ENCODE measurements at places on chromosomes 6 and 20. TPM values are rescaled to one million over a fixed set of nuclear protein-coding genes. Genes with fewer than 3 reads are reported as not detected.

DNA sequence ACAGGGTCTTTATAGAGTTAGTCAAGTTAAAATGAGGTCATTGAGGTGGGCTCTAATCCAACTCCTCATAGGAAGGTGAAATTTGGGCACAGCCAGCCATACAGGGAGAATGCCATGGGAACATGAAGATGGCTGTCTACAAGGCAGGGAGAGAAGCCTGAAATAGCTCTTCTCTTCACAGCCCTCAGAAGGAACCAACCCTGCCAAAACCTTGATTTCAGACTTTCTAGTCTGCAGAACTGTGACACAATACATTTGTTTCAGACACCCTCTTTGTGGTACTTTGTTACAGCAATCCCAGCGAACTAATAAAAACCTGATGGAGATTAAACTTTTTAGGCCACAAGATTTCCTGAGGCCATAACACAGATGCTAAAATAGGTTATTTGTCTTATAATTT lies 43.1 kb upstream of the HECA start:
- DNase-seq: no peak

DNA sequence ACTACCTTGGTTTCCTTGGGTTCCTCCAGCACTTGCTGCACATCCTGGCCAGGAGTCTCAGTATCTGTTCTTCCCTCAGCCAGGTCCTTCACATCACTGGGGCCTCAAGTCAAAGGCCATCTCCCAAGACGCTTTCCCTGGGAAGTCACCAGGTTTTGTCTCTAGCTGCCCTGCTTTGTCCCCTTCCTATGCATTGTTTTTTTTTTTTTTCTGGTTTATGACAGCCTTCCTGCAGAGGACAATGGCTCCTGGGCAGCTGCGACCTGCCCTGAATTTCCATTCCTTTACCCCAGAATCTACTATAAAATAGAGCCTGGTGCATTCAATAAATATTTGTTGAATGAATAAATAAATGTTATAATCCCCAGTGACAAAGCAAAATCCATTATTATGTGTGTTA lies 687.3 kb downstream of the QKI start:
- no peak for DNase-seq

DNA sequence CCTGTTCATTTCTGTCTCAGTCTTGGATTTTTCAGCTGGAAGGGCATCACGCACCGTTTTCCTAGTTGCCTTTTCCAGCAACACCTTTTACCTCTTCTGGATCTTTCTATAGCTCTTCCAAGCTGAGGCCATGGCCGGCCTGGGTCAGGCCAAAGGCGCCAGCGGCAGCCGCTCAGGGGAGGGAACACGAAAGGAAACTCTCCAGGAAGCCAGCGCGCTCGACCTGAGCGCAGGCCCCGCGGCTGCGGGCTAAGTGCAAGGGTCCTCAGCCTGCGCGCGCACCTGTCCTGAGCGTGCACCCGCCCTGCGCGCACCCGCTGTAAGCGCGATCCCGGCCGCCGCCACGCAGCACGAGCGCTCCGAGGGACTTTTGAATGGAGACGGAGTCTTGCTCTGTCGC lies 43.8 kb upstream of the TMEM181 start:
- DNase-seq: no peak

DNA sequence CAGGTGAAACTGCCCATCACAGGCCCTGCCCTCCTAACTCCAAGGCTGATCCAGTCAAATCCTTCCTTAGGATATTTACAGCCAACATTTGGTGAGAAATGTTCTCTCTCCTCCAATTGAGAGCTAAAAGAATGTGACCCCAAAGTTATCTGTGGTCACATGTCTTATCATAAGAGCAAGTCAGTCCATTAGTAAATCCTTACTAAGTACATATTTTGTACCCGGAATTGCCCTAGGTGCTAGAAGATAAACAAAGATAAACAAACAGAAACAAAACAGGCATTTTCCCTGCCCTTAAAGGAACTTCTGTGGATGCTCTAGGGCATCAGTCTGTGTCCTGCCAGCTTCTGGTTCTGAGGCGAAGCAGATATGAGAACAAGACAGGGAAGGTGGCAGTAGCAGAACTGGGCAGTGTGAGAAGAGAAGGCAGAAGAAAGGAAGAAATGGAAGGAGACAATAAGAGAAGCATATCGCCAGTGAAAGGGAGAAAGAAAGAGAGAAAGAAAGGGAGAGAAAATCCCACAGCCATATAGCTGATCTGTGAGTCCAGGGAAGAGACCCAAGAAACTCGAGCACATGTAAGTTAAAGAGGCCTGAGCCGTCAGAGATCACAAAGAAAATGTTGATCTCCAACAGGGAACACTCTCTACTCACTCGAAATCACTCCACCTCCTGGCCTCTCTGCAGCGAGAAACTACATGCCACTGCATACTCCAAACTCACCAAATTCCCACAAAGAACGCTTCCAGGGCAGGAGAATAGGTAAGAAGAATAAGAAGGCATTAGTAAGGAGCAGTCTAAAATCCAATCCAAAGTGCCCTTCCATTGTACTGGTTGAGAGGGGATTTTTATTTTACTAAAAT lies 41.7 kb downstream of the CDK5RAP1 start:
- DNase-seq: no peak

DNA sequence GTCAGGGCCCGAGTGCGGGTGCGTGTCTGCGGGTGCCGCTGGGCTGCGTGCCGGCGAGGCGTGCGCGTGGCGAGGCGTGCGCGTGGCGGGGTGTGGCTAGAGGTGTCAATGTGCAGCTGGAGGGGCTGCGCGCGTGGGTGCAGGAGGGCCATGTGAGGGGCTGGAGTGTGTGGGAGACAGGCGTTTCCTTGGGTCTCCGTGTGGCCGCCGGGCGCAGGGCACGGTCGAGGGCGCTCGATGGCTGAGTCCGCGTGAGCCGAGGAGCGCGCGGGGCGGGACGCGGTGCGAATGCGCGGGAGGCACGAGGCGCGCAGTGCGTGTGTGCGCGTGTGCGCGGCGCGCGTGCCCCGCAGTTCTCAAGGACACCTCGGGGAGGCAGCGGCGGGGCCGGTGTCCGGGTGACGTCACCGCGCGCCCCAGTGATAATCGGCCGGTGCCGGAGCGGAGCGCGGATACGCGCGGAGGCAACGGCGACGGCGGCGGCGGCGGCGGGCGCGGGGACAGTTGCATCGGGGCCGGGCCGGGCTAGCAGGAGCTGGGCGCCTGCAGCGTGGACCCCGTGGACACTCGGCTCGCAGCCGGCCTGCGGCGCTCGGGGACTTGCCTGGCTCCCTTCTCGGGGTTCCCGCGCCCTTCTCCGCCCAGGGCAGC lies 38.7 kb downstream of the YTHDF1 start:
- DNase-seq: no peak

- no peak for DNase-seq
Measured at GRCh38 chr20:14741616-14742015, 404.2 kb upstream of the FLRT3 start.

DNA sequence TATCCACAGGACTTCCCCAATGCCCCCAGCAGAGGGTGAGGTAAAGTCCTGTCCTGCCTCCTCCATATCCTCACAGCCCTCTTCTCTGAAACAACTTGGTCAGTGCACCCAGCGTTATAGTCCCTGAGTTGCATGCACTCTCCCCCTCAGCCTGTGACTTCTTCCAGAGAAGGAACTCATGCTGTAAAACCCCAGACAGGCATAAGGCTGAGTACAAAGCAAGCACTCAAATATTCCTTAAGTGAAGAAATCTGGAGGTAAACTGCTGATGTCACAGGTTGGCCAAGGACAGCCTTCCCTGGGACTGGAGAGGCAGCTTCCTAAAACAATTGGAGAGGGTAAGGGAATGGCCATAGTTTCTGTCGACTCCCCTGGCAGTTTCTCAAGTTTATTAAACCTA lies 12.9 kb upstream of the SRPK1 start:
- no peak for DNase-seq

DNA sequence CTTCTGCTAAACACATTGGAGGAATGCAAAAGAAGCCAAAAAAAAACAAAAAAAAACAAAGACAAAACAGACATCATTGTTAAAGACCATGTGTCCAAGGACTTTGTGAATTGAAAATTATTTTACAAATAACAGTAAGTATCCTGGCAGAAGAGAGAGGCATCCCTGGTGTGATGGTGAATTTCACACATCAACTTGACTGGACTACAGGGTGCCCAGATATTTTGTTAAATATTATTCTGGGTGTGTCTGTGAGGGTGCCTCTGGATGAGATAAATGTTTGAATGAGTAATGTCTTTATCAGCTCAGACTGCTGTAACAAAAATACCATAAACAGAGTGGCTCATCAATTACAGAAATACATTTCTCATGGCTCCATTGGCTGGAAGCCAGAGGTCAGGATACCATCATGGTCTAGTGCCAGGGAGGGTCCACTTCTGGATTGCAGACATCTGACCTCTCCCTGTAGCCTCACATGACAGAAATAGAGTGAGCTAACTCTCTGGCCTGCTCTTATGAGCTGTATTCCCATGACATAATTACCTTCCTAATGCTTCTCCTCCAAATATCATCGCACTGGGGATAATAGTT lies 12.2 kb upstream of the C6orf118 start:
- no peak for DNase-seq

GRCh38 chr6:40472353-40472752 lies 114.8 kb downstream of the LRFN2 start:
- no peak for DNase-seq

DNA sequence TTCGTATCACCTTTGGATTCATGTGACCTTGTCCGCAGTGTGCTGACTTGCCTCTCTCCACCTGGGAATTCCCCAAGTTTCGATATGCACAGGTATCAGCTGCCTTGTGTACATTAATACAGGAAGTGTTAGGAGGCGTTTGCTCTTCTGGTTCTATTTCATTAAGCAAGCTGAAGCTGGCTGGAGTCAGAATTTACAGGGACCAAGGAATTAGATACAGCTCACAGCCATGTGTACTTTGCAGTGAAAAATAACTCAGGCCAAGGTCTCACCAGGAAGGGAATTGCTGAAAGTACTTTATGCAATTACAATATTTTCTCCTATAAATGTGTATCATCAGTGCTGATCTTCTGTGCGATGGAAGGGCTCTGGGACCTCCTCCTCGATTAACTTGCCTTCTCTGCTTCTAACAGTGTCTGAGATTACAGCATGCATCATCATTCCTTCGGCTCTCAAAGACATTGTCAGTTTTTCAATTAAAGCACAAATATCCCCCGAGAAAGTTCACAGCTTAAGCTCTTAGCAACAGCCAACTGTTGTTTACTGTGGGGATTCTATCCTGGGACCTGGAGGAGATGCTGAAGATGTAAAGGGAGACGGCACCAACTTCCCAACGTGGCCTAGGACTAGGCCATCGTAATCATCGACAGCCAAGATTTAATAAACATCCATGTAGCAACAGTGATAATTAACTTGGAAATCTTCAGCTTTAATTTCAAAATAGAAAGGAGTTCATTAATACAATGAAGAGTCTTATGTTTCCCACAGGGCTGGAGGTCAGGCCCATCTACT lies 13.8 kb upstream of the TIAM2 start:
- DNase-seq: no peak

DNA sequence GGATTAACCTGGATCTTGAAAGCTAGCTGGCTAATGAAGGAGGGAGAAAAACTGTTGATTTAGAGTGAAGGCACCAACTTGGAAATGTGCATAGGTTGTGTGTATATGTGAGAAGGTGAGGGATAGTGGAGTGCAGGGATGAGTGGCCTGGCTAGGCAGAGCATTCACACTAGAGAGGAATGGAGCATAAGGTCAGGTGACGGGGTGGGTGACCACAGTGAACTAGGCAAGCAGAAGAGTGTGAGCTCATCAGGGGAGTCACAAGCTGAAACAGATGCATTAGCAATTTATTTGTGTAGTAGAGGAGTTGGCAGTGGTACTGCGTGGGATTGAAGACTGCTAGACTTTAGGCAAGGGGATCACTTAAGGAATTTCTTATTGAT lies 10.5 kb downstream of the ANKRD66 start:
- no peak for DNase-seq

DNA sequence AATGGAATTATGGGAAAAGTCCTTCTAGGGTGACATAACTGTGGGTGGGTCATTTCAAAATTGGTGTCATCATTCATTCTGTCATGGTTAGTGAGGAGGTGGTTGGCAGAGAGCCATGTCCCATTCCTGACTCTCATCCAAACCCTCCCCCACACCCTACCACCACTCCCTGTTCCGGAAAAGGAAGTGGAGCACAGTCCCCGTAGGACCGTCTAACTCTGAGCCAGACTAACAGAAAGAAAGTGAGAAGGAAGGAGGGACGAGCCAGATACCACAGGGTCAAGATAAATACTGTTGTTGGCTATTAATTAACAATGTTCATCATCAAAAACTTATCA lies 4.8 kb downstream of the TRIM10 start:
- no peak for DNase-seq

Gene CLPSL2
- total RNA-seq: not detected

Gene CTAGE9
- total RNA-seq: not detected

Gene NRSN1
- total RNA-seq: not detected

Gene SHLD1
- total RNA-seq: 4.0 TPM

Gene PTK7
- total RNA-seq: 63.8 TPM

Gene FNDC11
- total RNA-seq: 1.3 TPM

Gene ZSCAN23
- total RNA-seq: 2.2 TPM

Measured in hematopoietic multipotent progenitor cell (in vitro differentiated cells).